Stimulated activated CD4-positive, alpha-beta T cell treated with anti-CD3 and anti-CD28 coated beads, Interleukin-4, amount 100 ng/mL, for 4 hours (primary cell): ENCODE measurements at places on chromosomes 6 and 20.

- DNase-seq = no peak
These were observed 61.1 kb upstream of the TGM3 start for GRCh38 chr20:2234598-2235191.

DNA sequence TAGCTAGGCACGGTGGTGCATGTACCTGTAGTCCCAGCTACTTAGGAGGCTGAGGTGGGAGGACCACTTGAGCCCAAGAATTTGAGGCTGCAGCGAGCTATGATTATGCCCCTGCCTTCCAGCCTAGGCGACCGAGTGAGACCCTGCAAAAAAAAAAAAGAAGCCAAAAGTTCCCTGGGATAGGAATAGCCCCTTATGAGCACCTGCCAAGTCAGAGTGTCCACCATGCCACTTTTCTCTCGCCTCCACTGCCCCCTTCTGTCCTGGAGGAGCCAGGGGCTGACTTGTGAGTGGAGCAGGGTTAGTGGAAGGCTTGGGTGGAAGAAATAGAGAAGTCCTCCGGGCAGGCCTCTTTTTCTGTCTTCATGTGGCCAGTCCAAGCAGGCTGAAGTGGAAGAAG, 12.1 kb upstream of the DDX27 start:
- no peak for DNase-seq

DNA sequence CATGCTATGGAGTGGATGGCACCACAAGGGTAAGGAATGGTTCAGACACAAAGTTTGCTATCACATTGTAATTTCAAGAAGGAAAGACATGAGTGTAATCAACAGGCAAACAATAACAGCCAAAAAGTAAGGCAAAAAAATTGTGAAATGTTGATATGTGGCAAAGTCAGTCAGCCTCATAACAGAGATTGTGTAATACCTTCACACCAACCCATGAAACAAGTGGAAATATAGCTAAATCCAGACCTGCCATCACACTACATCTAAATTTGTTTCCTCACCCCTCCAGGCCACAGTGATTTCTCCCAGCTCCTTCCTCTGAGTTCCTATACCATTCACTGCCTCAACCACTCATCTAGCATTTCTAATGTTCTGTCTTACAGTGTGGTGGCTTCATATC, 37.3 kb downstream of the SIM1 start:
- DNase-seq = no peak

- DNase-seq = no peak
These were observed 6.1 kb upstream of the SFT2D1 start for GRCh38 chr6:166348305-166348949.

- no peak for DNase-seq
These were observed 158.1 kb downstream of the WDR27 start for GRCh38 chr6:169543704-169544103.

- DNase-seq = no peak
These were observed 52.8 kb downstream of the RIPOR2 start for GRCh38 chr6:24882835-24883555.

- DNase-seq = no peak
These were observed 27.0 kb upstream of the CALHM6 start for GRCh38 chr6:116434056-116434725.

GRCh38 chr20:52768694-52769093, 203.5 kb upstream of the TSHZ2 start:
- DNase-seq = no peak

DNA sequence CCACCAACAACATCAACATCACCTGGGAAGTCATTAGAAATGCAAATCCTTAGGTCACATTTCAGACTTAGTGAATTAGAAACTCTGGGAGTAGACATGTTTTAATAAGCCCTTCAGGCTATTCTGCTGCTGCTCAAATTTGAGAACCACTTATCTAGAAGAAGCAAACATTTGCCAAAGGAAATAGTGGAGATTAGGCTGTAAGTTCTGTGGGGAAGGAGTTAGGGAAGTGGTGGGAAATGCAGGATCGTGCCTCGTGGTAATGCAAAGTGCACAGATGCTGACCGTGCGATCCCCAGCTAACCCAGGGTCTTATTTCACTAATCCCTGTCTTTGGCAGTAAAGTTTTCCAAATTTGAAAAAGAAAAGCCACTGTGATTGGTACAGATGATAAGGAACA, 328.5 kb downstream of the EPM2A start:
- DNase-seq = no peak

DNA sequence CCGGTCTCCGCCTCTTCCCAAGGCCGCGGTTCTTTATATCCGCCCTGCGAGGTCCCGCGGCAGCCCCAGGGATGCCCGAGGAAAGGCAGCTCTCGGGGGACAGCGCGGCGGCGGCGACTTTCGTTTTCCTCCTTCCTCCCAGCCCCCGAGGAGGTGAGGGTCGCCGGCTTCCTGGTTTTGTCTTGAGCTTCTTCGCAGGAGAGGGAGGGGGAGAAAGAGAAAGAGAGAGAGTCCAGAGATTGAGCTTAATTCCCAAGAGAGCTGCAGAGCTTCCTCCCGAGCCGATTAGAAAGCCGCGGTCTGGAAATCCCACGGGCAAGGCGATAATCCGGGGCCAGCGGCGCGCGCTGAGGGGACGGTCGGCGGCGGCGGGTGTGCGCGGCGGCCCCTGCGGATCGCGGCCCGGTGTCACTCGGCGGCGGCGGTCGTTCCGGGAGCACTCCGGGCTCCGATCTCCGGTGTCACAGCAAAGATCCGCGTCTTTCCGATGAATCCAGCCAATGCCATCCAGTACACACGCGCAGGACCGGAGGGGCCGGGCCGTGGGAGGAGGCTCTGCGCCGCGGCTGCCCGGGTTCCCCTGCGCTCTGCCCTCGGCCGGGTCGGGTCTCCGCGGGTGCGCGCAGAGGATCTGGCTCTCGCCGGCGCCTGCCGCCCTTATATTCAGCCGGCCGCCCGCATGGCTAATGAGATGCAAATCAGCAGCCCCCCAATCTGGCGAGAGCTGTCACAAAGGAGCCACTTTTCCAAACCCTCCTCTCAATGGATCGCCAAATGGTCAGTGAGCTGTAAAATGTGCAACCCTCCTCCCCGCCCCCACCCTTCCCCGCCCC, at the start of gene DLL1:
TSS of gene DLL1 (minus strand) at position 783 of the 833 bp plus-strand sequence. CDS start 939 bp downstream, outside the sequence.
- DNase-seq = peak; percentile 36

GRCh38 chr6:168964138-168964835, 289.4 kb downstream of the THBS2 start:
- DNase-seq = no peak

GRCh38 chr6:169994739-169995138, 243.3 kb downstream of the ERMARD start:
- no peak for DNase-seq

DNA sequence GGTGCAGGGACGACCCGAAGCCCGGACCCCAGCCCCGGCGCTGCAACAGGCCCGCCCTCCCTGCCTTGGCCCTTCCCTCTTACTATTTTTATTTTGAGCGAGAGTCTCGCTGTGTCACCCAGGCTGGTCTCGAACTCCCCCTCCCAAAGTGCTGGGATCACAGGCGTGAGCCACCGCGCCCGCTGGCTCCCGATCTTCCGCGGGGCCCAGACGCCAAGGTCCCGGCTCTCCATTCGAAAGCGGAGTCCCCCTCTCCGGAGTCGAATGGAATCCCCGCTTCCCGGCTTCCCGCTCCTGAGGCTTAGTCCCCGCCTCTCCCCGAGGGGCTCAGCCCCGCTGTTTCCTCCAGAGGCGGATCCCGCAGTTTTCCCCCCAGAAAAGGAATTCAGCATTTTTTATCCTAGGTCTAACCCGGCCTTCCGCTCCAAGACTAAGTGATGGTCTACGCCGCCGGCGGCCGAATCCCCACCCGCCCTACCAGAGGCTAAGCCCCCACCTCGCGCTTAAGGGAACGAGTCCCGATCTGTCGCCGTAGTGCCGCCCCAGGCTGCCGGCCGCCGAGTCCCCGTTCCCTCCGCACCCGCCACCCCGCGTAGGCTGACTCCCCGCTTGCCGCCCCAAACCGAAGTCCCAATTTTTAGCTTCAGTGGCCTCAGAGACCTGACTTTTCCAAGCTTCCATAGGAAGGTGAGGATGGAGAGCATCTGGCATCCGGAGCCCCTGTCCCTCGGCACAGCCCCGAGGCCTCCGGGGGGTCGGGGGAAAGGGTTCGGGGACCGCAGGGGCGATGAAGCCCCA, 11.5 kb upstream of the TMC2 start:
- peak; percentile 17 for DNase-seq

GRCh38 chr6:44495036-44495901, 107.8 kb downstream of the CDC5L start:
- DNase-seq = no peak

GRCh38 chr6:146990284-146990683, 213.9 kb upstream of the STXBP5 start:
- no peak for DNase-seq

- DNase-seq = no peak
These were observed 490.2 kb upstream of the SULF2 start for GRCh38 chr20:48275286-48276020.

GRCh38 chr6:142855893-142856623, 88.9 kb downstream of the HIVEP2 start:
- no peak for DNase-seq

DNA sequence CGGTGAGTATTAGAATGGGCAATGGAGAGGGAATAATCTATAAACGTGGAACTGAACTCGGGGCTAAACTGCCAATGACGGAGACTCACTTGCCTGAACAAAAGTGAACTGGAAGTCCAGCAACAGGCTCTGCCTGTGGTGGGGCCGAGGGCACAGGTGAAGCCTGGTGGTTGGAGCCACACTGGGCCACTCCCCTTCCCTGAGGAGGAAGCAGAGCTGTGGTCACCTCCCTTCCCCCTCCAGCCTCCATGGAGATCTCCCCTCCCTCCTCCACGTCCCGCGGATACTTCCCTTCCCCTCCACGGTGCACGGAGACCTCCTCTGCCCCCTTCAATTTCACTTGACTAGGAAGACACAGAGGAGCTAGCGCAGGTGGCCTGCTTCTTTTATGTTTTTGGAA, 14.7 kb upstream of the DSP start:
- DNase-seq = no peak

- no peak for DNase-seq
These were observed 48.5 kb downstream of the FHL5 start for GRCh38 chr6:96611342-96611991.

DNA sequence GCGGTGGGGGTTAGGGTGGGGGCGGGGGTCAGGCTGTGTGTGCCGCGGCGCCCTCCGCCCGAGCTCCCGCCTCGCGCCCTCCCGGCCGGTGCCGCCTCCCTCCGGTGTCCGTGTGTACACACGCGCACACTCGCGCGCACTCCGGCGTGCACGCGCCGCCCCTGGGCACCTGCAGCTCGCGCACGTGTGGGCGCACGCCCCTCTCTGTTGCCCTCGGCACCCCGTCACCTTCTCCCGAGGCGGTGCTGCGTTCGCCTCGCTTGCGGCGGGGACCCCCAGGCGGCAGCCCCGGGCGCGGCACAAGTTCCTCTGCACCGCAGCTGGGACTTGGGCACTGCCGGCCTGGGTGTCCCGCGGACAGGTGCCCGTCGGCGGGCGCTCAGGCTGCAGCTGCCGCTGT, 525 bp downstream of the MACROD2 start:
- DNase-seq = no peak

DNA sequence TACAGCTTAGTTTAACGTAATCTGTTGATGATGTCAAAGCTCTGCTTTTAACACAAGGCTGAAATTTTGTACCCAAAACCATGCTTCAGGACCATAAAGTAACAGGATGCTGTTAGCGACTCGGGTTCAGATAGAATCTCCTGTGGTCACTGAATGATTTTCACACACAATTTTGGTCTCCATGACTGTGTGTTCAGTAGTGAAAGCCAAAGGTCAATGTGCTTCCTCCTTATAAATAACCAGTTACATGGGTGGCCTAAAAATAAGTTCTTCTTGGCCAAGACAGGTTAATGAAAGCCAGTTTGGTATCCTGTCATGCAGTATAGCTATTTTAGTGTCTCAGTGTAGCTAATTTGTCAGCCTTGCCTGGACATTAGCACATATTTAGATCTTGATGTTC, 19.1 kb upstream of the LOC128125822 start:
- DNase-seq = no peak

- DNase-seq = no peak
These were observed 177.0 kb downstream of the TENT5A start for GRCh38 chr6:81575442-81575841.

- no peak for DNase-seq
These were observed 38.5 kb downstream of the TSPYL4 start for GRCh38 chr6:116215414-116215813.

GRCh38 chr6:110882274-110882619, 7.7 kb downstream of the AMD1 start:
- DNase-seq = no peak

DNA sequence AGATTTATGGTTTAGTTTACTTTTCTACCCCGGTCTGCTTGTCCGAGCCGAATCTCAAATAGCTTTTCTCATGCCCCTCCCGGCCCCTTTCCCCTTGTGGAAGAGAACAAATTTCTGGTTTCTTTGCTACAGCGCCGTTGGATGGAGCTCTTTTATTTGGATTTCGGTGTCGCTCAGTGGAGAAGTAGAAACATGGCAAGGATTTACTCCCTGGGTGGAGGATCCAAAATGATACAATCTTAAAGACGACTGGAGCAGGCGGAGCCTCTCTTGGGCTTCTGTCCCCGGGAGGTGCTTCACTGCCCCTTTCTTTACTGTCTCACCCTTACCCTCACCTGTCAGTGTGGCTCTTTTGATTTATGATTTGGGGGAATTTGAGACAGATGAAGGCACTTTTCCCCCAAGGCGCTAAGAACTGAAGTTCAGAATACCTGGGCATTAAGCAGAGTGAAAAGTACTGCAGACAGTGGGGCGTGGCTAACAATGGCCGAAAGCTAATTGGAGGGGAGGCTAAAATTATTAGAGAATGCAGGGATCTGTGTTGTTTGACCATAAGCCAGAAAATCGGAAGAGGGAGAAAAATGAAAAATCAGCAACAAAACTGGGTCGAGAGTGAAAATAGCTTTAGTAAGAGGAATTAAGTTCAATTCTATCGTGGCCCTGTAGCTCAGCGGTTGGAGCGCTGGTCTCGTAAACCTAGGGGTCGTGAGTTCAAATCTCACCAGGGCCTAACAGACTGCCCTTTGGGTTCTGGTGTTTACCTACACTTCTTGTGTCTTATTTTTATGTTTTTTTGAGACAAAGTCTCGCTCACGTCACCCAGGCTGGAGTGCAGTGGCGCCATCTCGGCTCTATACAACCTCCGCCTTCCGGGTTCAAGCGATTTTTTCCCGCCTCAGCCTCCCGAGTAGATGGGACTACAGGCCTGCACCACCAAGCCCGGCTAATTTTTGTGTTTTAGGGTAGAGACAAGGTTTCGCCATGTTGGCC, 145.1 kb upstream of the ZNF184 start:
- no peak for DNase-seq

DNA sequence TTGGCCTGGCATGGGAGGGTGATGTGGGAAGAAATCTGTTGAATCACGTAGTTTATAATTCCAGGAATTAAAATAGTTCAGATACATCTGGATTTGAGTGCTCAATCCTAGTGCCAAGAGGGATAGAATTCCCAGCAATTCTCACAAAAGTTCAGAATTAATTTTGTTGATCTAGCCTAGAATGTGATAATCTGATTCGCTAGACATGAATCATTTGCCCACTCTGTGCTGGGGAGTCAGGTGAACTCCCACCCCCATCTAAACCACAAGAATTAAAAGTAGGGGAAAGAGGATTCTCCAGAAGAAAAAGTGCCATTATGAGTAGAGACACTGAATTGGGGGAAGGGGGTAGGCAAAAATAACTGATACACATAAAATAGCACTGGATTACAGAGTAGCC, 85.0 kb downstream of the LIN28B start:
- no peak for DNase-seq
